HS-5 (cell line): ENCODE measurements at places on chromosomes 5 and 9.
A peak's percentile ranks its signal among the peaks of the same experiment; 100 is the strongest.

GRCh38 chr9:128723866-128724743 lies at the start of gene ZDHHC12:
Gene ZDHHC12 (minus strand): TSS chr9:128724127. CDS start chr9:128724093, 34 bp downstream.
- DNase-seq: peak; percentile 84

- no peak for DNase-seq
Observed at GRCh38 chr5:101590384-101590783, 687.3 kb upstream of the ST8SIA4 start.

DNA sequence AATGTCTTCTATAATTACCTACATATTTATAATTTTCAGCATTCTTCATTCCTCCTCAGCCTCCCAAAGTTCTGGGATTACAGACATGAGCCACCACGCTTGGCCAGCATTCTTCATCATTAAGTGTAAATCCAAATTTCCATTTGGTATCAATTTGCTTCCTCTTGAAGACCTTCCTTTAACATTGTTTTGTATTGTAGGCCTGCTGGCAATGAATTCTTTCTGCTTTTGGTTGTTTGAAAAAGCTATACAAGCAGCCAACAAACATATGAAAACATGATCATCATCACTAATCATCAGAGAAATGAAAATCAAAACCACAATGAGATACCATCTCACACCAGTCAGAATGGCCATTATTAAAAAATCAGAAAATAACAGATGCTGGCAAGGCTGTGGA lies 56.4 kb downstream of the GCNT4 start:
- no peak for DNase-seq

DNA sequence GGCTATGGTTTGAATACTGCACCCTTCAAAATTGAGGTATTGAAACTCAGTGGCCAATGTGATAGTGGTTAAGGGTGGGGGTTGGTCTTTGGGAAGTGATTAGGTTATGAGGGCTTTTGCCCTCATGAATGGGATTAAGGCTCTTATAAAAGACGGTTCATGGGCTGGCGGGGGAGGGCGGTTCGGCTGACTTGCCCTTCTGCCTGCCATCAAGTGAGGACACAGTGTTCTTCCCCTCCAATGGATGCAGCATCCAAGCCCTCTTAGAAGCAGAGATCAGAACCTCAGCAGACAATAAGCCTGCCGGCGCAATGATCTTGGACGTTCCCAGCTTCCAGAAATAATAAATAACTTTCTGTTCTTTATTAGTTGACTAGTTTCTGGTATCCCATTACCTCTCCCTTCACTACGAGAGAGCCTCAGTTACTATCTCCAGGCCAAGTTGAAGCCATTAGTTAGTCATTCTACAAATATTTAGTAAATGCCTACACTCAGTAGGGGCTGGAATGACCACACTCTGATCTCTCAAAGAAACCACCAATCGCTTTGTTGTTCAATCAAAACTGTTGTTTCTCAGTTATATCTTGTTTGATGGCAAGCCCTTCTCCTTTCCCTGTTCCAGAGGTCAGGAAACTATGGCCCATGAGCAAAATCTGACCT lies 219.3 kb downstream of the TSSK1B start:
- no peak for DNase-seq

DNA sequence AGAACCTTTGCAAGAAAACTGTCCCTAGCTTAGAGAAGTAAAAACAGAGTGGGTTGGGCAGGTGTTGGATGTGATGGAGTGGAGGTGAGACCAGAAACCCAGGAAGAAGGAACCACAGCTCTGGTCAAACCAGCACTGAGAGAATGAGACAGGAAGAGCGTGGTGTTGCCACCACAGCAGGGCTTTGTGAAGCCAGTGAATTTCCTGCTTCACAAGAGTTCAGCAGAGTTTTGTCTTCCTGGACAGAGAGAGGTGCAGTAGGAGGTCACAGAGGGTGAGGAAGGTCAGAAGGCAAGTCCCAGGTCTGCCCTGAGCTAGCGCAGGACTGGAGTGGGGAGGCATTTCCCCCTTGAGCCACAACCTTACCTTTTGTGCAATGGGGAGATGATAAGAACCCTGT lies 2306.2 kb upstream of the ACO1 start:
- no peak for DNase-seq

- DNase-seq: no peak
Observed at GRCh38 chr9:5278486-5278885, 26.0 kb downstream of the RLN2 start.

DNA sequence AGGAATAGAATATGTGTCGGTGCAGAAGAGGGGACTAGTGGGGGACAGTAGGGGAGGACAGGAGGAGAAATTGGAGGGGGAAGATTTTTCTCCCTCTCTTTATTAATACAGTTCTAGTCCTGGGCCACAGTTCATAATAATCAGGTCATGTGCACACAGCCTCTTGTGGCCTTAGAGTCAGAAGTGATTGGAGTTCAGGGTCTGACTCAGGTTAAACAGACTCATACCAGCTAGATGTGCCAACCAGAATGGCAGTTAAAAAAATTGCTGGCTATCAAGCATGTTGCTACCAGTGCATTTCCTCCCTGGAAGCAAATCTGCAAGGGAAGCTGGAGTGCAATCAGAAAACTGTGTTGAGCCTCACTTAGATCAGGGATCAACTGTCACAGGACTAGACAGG lies 132.7 kb upstream of the MAP1B start:
- DNase-seq: peak; percentile 10

DNA sequence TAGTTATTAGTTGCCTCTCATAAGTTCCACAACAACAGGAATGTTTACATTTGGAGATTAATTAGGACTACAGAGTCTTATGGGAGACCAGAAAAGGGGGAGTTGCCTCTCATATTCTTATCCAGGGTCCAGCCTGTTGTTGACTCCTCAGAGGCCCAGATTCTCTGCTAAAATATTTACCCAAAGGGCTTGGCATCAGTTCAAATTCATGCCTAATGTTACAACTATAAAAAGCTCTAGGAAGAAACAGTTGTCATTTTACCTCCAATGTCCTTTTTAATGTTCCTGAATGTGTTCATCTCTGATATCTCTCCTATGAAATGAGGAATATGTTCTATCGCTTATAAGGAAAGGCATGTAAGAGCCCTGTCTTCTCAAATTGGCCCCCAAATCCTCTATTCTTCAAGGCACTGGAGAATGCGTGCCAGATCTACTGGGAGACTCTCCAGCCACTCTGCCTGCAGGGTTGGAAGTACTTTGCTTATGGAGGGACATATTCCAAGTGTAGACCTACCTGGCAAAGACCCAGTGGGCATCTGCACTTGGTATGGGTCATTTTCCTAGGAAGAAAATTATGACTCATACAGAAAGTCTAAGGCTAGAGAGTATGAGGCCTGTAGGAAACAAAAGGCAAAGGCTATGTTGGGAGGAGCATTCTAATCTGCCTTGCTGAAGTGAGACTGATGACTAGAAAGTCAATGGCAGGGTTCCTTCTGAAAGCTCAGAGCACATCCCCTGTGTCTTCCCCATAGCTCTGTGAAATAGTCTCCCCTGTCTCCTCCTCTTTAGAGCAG lies 192.6 kb downstream of the ESM1 start:
- no peak for DNase-seq

DNA sequence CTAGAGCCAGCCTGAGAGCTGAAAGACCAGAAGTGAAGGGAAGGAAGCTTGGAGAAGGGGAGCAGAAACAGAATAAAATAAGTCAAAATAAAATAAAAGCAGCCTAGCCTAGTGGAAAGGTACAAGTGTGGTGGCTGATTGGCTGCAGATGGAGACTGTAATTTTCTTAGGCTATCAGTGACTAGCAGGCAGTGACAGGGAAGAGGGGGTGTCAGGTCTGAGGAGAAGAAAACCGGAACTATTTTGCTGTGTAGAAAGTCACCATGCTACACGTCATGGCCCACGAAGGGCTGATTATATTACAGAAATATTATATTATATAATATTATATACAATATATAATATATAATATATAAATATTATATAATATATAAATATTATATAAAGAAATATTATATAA lies 98.1 kb upstream of the TAF11L2 start:
- DNase-seq: no peak

GRCh38 chr5:149823375-149823774 lies 93.3 kb downstream of the PPARGC1B start:
- no peak for DNase-seq

GRCh38 chr5:117103703-117104102 lies 529.1 kb upstream of the SEMA6A start:
- DNase-seq: no peak

DNA sequence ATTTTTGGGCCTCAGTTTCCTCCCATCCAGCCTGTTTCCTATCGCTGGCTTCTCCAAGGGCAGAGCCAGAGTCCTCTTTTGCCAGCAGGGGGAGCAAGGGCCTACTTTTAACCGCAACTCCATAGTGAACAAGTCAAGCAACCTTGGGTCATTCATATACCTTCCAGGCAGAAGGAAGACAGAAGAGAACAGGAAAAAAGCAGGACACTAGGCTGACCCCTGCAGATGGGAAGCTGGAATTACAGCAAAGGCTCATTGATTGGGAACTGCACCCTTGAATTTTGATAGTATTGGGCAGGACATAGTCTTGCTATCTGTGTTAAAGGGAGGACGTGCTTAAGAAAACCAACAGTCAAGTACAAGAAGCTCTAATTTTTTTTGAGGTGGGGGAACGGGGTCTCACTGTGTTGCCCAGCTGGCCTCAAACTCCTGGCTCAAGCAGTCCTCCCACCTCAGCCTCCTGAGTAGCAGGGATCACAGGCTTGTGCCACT lies 30.1 kb downstream of the QRFP start:
- DNase-seq: peak; percentile 74

GRCh38 chr5:54234304-54234933 lies 76.0 kb downstream of the ARL15 start:
- no peak for DNase-seq

DNA sequence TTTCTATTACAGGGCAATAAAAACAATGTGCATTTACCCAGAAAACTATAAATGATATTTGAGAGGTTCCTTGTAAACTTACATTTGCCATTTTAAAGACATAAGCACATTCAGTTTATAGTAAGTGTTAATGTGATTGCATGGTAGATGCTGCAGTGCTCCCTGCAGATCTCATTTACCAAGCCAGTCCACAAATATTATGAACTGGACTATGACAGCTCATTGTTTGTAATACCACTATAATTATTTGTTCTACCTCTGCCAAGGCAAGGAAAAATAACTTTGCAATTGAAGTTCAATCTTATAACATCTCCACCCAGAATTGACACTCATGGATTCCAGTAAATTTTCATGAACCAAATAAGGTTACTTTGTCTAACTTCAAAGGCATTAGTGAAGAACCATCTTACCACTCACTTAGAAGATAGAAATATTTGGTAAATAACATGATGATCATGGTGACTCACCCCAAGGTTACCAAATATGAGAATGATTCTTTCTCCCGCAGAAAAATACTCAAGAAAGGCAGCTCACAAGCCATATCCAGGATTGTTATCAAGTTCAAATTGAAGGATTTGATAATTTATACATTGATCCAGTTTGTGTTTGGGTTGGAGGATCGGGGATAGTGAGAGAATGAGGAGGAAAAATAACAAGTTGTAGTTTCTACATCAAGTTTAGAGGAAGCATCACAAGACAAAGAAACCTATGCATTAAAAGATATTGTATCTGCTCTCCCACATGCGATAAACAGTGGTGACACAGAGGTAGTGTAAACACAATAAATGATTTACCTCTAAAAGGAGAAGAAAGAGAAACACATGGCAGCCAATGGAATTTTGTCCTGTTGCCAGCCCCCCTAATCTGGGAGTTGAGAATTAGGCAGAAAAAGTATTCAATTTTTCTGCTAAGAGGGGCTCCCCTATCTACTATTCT lies 29.5 kb downstream of the CDH9 start:
- peak; percentile 14 for DNase-seq

GRCh38 chr5:160452036-160452435 lies 30.4 kb downstream of the PTTG1 start:
- no peak for DNase-seq

- no peak for DNase-seq
Observed at GRCh38 chr5:62477801-62478200, 65.2 kb downstream of the IPO11 start.

GRCh38 chr9:137301081-137301947 lies 757 bp downstream of the NRARP start:
- no peak for DNase-seq

- no peak for DNase-seq
Observed at GRCh38 chr9:29830821-29831220, 2257.5 kb upstream of the C9orf72 start.

DNA sequence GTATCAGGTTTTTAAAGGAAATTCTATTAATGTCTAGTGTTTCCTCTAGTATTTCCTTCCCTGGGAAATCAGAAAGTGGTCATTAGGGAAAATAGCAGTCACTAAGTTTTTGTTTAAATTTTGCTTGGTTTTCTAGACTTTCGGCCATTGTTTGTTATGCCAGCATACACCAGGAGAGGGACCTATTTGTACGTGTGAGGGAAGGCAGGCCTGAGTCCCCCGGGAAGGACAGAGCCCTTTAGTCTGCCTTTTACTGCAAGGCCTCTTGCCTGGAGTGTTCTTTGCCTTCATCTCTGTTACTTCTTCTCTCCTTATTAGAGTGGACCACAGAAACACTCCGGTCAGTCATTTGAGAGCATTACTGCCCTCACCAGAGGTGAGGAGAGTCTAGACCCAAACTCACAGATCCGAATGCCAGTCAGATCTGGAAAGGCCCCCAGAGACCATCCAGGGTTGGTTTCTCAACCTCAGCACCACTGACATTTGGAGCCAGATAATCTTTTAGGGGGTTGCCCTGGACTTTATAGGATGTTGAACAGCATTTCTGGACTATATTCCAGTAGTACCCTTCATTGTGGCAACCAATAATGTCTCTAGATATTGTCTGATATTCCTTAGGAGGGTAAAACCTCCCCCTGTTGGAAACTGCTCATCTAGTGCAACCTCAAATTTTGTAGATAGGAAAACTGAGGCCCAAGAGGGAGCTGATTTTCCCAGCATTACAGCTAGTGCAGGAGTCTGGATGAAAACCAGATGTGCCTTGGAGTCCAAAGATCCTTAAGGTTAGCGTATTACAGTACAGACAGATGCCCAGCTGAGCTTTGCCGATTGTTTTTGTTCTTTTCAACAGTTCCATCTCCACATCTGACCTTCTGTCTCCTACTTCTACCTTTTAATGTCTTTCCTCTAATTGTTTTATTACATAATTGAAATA lies 93.0 kb upstream of the NIPAL4 start:
- no peak for DNase-seq

DNA sequence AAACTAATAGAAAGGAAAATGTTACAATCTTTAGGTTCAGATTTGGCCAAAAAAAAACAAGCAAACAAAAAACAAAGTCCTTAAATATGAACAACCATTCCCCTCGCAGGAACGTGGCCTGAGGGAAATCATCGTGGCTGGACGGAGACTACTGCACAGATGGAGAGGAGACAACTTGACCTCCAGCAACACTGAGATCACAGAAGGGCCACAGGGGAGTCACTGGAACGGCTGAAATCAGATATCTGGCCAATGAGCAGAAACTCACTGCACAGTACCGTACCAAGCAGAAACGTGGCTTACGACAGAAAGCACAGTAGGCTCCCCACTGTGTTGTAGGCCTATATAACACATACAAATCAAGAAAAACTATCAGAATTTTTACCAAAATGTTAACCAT lies 27.7 kb downstream of the CAMSAP1 start:
- no peak for DNase-seq

DNA sequence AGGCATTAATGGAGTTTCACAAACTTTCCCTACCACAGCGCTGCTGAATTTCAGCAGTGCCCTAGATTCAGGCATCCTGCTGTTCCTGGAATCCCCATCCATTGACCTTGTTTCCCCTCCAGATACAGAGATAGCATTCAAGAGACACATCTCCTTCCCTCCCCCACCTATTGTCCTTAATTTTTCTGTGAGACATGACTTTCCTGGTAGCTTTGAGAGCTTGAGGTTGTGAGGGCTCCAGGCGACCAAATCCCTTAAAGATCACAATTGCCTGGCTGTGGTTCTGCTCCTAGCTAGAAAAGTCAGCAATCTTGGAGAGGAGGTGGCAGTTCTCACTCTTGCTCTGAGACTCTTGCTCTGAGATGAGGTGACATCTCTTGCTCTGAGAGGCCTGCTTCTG lies 48.0 kb downstream of the PRR16 start:
- DNase-seq: no peak
